Stimulated activated CD4-positive, alpha-beta T cell treated with anti-CD3 and anti-CD28 coated beads, TNF-alpha, amount 100 ng/mL, for 4 hours (primary cell): ENCODE measurements at places on chromosomes 12 and 14.

GRCh38 chr14:97177635-97178034 lies 380.5 kb downstream of the VRK1 start:
- no peak for DNase-seq

- peak; percentile 46 for DNase-seq
Measured at GRCh38 chr12:120468821-120469449, 613 bp downstream of the SRSF9 start.

- DNase-seq: no peak
Measured at GRCh38 chr14:96058576-96059200, 19.5 kb downstream of the C14orf132 start.

GRCh38 chr12:22821985-22822384 lies 197.0 kb downstream of the ETNK1 start:
- no peak for DNase-seq

- no peak for DNase-seq
Measured at GRCh38 chr12:60072911-60073310, 477.1 kb downstream of the SLC16A7 start.

DNA sequence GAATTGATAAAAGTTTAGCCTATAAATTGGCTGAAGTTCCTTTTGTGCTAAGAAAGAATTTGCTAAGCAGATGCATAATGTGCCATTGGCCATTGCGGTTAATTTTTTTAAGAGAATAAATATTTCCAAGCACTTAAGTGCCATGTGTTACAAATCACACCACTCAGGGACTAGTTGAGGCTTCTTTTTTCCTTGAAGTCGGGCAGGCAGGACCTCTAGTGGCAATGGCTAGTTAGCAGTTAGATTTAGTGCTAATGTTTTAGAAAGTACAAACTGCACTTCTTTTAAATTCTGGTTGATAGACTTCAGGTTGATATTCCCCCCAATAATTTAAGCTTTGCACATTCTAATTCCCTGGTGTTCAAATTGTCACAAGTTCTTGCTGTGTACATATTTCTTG lies 294.3 kb downstream of the APAF1 start:
- no peak for DNase-seq

GRCh38 chr12:14554281-14555007 lies 13.2 kb downstream of the PLBD1 start:
- no peak for DNase-seq

DNA sequence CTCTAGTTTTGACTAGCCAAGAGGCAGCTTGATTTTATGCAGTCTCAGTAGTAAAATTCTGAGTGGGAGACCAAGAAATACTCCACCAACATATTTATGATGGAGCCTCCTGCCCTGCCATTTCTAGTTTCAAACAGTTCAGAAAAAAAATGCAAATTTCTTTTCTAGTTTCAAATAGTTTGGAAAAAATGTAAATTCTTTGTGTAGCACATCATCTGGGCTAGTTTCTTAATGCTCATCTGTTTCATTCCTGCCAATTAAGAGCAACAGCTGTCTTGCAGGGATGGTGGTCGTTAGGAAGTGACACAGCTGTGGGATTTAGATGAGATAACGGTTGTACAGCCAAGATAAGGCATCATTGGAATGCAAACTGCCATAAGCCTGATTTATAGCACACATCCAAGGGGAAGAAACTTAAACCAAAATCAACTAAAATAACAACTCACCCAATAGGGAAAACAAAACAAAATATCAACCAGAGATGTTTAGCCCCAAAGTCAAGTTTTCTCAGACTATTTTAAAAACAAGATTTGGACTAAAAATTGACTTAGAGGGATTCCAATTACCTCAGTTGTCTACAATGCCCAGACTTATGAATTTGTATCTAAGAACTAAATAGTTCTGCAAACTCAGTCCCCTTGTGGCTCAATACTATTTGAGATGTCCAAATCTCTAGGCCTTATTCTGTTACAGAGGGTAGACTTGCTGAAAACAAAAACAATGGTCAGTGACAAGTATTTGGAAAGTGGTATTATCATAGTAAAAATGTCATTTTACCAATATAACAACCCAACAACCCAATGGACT lies 291.3 kb upstream of the ATP2B1 start:
- DNase-seq: no peak

DNA sequence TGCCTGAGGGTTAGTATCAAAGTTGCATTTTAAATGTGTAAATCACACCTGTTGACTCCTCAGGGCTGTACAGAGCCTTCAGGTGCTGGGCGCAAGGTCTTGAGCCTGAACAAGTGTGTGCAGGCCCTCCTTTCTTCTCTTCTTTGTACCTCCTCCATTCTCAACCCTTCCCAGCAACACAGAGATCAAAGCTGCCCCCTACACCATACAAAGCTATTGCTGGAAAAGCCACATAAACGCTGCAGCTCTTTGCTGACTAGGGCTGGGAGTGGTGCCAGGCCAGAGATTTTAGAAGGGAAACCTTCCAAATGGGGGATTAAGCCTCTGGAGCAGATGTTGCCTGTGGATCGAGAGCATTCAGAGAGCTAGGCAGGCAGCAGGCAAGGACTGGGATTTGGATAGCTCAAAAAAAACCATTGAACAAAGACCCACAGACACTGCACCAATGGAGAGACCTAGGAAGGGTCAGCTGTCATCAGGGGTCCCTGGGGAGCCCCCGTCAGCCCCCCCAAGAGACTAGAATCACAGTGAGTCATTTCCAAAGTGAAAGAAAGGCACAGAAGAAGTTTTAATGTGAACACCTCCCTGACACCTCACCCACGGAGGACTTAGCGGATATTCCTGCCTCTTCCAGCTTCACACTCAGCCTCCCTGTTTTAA lies 18.2 kb upstream of the SUSD6 start:
- no peak for DNase-seq

GRCh38 chr12:54012631-54013409 lies 4.0 kb downstream of the HOXC8 start:
- no peak for DNase-seq

DNA sequence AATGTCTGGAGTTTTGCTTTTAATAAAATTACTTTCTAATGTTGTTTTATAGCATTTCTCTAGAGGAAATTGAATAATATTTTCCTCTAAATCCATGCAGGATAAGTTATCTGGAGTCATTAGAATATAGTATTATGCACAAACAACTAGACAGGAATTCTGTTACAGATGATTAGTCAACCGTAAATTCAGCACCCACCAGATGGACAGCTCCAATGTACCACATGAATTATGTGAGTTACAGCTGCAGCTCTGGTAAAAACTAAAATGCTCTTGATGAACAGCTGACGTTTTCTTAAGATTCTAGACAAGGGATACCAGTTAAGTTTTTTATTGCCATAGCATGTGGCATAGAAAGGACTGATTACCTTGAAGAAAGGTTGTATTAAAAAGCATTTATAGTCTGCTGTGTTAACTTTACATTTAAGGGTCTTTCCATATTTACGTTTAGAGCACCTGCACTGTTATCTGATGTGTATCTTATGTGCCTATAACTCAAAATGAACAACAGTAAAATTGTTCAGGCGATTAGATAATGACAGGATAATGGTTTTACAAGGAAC lies 321.4 kb upstream of the LRFN5 start:
- DNase-seq: no peak

DNA sequence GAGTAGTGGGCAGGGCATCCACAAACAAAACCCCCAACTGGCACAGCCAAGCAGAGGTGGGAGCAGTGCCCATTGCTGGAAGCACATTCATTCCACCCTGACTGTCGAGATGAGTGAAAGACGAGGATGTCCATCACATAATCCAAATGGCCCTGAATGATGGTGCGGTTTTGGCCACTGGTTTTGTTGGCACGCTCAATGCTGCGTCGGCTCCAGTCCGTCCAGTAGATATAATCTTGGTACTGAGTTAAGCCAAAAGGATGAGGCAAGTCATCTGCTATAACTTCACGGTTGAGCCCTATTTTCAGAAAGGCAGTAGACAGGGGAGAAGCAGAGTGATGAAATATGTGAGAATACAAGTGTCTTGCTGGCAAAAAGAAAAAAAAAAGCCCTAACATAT lies 88.1 kb downstream of the BCL2L14 start:
- no peak for DNase-seq

GRCh38 chr12:54870048-54870447 lies 15.7 kb downstream of the MUCL1 start:
- no peak for DNase-seq

GRCh38 chr14:27056586-27056985 lies 458.8 kb upstream of the NOVA1 start:
- DNase-seq: no peak

DNA sequence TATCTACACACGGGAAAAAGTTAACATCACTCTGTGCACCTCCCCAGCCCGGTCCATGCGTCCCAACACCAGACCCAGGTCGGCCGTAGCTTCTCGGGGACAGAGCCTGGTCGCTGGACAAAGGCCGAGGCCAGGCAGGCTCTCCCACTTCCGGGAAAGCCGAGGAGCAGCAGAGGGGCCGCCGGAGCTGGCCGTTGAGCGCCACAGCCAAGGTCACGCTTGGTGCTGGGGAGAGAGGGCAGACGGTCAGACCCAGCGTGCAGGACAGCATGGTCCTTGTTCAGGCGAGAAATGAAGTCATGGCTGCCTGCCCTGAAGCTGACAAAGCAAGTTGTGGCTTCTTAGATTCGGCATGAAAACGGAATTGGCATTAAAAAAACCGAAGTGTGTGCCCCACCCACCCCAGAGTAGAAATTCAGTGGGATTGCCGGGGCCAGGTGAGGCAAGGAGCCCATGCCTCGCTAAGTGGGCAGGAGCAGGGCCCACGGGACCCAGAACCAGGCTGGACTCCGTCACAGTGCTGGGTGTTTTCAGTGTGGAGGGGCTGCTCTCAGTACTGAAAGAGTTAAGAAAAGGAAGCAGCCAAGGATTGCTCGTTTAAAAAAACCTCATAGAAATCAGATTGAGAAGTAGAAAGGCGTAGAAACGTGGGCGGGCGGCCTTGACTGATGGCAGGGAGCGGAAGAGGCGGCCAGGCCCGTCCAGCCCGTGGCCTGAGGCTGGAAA lies 4.3 kb downstream of the ARL6IP4 start:
- DNase-seq: no peak

- DNase-seq: no peak
Measured at GRCh38 chr12:59928416-59928815, 332.6 kb downstream of the SLC16A7 start.

GRCh38 chr12:131711551-131712205 lies 788 bp downstream of the SFSWAP start:
- no peak for DNase-seq

DNA sequence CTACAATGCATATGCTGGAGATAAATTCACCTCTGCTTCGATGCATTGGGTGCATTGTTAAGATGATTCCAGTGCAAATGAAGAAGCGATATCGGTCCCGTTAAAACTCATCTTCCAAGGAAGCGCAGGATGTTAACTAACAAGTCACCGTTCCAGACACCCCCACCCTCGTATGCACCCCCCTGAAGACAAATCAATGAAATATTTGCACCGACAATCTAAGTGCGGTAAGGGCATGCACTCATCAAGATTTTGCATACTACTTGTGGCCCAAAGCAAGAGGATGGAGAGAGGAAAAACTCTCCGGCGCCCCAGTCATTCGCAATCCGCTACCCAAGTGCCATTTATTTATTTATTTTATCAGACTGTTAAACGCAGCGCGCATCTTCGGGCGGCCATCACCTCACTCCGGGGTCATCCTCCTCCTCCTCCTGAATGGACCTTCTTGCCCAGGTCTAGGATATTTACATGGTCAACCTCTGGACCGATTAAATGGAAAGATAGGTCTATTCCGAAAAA lies 1.2 kb downstream of the NOVA1 start:
- DNase-seq: no peak

- no peak for DNase-seq
Measured at GRCh38 chr12:62599854-62600437, 133.3 kb downstream of the MON2 start.

GRCh38 chr12:1656902-1657301 lies 27.9 kb downstream of the WNT5B start:
- no peak for DNase-seq

DNA sequence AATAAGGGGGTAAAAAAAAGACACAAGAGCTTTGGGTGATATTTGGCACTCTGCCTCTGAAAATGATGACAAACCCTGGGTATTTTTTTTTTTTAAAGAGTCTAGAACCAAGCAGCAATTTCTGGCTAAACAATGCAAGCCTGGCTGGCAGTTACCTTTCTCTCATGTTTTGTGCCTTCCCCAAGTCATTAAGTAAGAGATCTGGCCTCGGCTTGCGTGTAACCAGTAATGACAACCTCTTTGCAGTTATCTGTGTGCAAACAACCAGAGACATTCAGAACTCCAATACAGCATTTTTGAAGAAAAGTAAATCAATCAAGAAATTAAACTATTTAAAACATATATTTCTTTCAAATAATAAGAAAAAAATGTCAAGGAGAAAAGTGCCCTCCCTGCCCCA lies 167.5 kb downstream of the KCNC2 start:
- no peak for DNase-seq

- DNase-seq: no peak
Measured at GRCh38 chr14:94128216-94128839, 1.1 kb downstream of the IFI27L2 start.

DNA sequence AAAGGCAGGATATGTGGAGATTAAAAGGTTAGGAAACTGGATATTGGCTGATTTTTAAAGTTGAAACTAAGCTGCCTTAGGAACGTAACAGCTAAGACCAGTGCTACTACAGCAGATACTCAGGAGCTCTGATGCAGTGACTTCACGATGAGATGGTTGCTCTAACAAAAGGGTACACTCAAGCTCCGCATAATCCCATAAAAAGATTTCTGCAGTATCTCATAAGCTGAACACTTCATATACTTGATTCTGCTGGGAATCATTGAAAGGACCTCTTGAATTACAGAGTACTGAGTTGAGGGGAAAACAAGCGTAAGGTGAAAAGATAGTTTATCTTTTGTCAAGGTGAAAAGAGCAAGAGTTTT lies 3.7 kb downstream of the RNF10 start:
- DNase-seq: no peak

DNA sequence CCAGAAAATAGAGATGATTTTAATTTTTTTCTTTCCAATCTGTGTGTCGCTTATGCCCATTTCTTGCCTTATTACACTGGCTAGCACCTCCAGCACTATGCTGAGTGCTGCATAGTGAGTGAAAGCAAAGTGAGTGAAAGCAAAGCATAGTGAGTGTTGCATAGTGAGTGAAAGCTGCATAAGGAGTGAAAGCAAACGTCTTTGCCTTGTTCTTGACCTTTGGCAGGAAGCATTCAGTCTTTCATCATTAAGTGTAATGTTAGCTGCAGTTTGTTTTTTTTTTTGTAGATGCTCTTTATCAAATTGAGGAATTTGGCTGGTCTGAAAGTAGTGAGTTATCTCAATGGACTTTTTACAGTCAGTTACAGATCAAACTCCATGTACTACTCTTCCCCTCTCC lies 6.9 kb upstream of the CORO1C start:
- no peak for DNase-seq

GRCh38 chr12:108348842-108349241 lies 9.7 kb upstream of the CMKLR1 start:
- no peak for DNase-seq

GRCh38 chr14:36750244-36750643 lies 88.6 kb downstream of the PAX9 start:
- no peak for DNase-seq

DNA sequence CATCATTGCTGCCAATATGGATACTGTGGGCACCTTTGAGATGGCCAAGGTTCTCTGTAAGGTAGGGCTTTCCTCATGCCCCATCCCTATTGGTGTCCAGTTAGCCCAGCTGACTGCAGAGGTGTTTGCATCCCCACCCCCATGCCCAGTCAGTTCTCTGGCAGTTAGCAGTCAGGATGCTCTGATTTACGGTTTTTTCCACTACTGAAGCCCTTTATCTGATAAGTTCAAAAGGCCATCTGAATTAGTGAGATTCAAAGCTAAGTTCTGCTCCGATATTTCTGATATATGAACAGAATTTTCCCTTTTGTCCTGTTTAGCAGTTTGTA lies 773 bp downstream of the GMPR2 start:
- no peak for DNase-seq
